Kidney tubule cell (primary cell): ENCODE measurements at places on chromosomes 13 and 19.

GRCh38 chr13:113954046-113954835, 19.6 kb downstream of the C13orf46 start:
- no peak for DNase-seq

DNA sequence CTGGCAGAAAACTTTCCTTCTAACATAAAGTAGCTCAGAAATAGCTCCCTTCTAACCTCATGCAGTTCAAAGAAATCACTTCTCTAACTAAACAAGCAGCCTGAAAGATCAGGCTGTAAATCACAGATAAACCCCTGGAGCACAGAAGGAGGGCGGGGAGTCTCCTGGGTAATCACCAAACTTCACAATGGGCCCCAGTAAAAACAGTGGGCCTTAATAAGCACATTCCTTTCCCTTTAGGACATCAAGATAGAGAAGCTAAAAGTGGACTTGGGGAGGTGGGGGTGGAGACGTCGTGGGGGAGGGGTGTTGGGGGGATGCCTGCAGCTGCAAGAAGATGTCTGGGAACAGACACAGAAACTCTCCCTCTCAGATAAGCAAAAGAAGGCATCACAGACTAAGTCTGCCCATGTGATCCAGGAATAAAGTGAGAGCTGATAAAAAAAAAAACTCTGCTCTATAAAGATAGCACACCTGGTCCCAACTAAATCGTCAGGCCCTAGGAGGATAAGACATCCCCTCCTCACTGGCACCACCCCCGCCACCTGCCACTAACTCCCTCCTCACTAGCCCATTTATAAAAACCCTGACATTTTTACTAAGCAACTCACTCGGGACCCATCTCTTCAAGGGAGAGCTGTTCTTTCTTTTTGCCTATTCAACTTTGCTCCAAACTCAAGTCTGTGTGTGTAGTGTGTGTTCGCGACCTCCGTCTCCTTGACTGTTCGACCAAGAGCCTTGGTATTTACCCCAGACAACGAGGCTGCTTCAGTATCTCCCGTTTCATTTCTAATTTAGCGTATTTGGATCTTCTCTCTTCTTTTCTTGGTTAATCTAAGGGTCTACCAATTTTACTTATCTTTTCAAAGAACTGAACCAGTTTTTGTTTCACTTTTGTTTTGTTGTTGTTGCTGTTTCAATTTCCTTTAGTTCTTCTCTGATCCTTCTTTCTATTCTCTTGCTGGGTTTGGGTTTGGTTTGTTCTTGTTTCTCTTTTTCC, 31.7 kb downstream of the DNAJC15 start:
- DNase-seq, result peak; percentile 66

DNA sequence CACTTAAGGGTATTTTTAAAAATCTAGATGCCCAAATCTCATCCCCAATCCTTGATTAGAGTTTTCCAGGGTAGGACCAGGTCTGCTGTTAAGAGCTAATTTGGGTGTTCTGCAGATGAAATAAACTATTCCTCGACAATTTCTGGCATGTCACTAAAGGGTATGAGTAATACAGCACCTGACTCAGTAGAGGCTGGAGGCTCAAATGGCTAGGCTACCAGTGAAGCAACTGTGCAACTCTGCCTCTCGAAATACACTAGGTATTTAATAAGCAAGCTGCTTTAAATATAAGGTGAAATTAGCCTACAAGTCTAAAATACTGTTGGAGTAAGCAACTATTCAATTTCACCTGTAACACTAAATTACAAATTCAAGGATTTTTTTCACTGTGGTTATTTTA, 1.5 kb downstream of the RNF6 start:
- DNase-seq, result peak; percentile 64

DNA sequence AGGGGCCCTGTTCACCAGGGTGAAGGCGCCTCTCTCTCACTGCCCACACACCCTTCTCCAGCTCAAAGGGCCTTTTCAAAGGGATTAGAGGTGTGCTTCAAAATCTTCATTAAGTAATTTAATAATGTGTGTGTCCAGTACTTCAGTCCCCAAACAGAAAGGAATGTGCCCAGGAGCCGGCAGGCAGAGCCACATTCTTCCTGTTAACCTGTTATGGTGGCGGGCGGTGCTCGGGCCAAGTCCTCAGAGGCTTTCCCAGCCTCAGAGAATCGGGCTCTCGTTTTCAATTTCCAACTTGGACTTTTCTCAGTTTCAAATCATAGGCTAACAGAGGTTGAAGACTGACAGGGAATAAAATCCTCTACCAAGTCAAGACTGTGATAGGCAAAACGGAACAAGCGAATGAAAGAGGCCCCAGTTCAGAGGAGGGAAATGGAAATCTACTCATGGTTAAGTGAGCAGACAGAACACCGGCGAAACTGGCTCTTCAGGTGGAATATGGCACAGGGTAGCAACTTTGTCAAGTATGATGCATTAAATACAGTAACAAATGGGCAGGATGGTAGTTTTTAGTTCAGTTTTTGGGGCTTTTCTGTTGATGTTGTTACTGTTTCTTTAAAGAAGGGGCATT, 68.6 kb downstream of the FOXO1 start:
- DNase-seq, result peak; percentile 61
